OCI-LY7 (cell line): ENCODE measurements at places on chromosomes 1 and 21.

- no peak for DNase-seq
These were observed 20.6 kb upstream of the BACE2 start for GRCh38 chr21:41147096-41147978.

GRCh38 chr1:245116751-245117150, 38.0 kb upstream of the KIF26B start:
- DNase-seq: no peak

DNA sequence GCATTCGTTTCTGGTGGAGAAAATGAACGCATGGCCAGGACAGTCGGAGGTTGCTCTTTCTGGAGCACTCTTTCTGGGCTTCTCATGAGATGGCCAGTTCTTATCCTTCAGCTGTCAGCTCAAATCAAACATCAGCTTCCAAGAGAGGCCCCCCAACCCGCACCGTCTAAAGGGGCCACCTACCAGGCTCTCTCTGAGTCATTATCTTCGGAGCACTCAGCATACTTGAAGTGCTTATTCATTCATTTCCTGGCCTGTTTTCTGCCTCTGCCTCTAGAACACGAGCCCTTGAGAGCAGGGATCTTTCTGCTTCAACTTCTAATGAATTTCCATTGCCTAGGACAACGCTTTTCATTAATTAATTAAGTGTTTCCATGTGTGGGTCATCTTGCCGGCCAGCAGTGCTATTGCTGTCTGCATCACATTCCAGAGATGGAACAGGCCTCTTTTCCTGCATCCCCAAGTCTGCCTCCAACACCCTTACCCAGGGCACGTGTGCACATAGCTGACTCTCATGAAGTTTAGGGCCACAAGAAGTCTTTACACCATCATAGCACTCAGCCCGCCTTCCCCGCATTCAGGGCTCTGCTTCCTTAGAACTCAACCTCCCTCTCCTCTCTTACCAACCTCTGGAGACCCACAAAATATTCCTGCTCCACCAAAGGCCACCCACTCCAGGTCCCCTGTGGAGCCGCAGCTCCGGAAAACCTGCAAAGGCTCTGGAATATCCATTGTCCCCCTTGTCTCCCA, 52.1 kb upstream of the LAPTM5 start:
- no peak for DNase-seq

DNA sequence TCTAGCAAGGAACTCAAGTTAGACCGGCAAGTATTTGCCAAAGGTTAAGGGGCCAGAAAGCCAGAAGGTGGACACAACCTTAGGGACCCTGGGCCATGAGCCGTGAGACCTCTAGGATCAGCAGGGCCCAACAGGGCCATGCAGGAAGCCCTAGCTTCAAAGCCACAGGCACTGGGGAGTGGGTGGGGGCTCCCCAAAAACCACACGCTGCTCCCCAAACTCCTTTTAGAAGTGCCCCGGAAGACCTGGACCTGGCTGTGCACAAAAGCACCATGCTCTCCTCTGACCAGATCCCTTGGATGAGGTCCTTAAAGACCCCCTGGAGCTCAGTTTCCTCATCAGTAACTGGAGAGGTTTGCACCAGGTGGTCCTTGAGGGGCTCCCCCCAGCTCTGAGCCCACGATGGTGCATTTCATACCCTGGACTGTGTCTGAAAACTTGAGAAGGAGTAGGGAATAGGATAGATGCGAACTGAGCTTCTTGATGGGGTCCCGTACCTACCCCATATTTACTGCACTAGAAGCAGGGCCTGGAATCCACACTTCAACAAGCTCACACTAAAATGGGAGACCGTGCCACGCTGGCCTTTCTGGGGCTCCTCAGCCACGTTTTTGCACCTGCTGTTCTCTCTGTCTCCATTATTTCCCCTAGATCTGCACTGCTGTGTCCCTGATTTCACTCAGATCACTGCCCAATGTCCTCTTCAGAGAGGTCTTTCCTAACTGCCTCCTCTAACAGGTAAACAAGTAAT, 40.6 kb upstream of the LBR start:
- DNase-seq: no peak

DNA sequence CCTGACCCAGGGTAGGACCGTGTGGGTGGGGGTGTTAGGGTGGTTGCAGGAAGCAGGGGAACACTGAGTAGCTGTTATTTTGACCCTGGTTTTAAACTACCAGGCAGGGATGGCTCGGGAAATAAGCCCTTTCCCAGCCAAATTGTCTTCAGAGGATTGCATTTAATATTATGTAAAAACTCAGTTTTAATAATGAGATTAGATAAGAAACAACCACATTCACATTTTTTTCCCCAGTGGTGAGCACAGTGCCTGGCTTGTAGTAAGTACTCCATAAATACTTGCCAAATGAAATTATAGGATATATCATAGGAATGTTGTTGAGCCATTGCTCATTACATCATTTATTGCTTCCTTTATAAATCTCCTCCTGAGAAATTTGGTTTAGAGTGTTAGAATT, 3.1 kb upstream of the ACP6 start:
- no peak for DNase-seq

GRCh38 chr1:232431326-232431725, 198.6 kb downstream of the SIPA1L2 start:
- DNase-seq: no peak

GRCh38 chr1:61757950-61758349, 15.7 kb downstream of the PATJ start:
- DNase-seq: no peak

GRCh38 chr1:150320667-150320978, 710 bp upstream of the PRPF3 start:
- DNase-seq: no peak

- DNase-seq: peak; percentile 10
These were observed 55.9 kb upstream of the RCC1 start for GRCh38 chr1:28449904-28450303.
